ENCODE measurements at places on chromosomes 3 and 15.

GRCh38 chr15:35603301-35603700 lies 57.3 kb upstream of the DPH6 start:
- no peak for DNase-seq

DNA sequence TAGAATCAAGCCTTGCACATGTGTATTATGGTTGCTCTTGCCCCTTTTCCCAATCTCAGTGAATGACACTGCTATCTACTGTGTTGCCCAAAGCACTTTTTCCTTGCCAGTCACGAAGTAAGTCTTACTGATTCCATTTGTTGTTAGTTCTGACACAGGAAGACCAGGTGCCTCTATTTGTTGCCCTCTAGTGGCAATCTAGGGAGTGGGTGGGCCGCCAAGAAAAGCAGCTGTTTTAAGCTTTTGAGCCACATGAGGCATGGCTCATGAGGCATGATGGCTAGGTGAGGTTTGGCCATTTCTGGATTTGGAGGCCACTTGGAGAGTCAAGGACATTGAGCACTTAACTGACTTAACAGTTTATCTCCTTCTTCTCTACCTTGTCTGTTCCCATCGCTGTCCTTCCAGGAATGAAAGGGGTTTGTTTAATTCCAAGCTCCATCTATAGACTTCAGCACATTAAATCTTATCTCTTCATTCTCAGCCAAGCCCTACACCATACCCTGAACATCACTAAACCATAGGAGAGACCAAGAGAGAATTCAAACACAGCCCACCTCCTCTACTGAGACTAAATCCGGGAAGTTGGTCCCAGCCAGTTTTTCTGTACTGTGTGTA lies 103.1 kb downstream of the HCN4 start:
- DNase-seq = peak; percentile 49

DNA sequence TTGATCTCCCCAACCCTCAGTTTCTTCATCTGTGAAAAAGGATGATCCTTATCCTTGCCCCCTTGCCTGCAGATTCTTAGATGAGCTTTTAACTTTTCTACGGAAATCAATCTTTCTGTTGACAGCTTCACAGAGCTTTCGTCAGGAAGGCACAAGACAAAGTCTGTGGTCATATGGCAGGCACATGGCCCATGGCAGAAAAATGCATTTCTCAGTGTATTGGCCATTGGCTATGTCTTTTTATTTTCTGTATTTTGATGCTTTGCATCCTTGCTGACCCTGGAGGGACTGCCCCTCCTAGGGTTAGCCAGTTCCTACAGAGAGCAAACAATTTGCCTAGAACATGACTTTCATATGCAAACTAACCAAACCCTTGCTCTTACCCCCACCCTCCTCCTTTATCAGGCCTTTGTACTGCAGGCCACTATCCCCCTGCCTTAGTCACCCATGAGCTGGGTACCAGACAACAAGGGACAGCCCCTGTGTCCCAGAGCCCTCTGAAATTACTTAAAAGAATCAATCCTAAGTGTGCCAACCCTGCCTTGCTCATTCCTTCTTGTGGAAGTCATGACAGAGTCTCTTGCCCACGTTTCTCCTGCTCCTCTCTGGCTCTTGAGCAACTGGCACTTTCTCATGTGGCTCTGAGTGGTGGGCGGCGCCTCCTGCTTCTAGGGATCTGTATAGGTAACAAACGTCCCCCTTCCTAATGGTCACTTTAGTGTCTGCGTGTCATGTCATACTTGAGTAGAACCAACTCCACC lies 24.1 kb upstream of the NOX5 start:
- DNase-seq = no peak

GRCh38 chr3:149726716-149727407 lies 25.4 kb downstream of the COMMD2 start:
- no peak for DNase-seq

DNA sequence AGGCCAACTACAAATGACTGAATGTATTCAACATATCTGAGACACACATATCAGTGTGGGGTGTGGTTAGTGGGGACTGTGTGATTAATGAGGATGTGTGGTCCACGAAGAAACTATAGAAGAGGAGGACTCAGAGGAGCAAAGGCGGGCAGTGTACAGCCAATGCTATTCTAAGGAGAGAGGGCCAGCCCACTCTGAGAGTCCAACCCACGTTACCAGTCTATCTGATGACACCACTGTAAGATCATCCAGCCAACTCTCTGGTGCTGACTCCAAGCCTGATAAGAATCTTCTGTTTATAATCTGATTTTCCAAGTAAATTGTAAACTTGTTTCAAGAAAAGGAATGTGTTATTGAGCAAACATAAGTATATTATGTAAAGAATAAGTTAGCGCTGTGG lies 47.2 kb downstream of the MCF2L2 start:
- peak; percentile 32 for DNase-seq

DNA sequence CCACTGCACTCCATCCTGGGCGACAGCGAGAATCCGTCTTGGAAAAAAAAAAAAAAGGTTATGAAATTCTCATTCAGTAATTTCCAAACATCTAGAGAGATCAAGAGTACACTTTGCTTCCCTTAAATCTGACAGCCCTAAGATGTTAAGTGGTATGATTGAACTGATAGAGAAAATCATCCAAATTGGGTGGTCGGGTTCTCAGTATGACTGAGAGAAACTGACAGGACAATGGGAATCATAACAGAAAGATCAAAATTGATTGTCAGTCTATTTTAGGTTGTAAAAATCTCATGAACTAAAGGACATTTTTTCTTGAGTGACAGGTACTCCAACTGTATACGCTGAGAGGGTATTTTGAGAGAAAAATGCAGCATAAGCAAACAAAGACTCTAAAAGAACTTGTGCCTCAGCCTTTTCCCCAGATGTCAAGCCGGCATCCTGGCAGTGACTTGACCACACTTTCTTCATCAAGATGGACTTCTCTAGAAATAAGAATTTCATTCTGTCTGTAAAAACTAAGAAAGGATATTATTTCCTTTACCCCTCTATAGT lies 65.8 kb downstream of the MYO5A start:
- DNase-seq = no peak

- DNase-seq = no peak
These were observed 48.9 kb upstream of the KY start for GRCh38 chr3:134699721-134700120.

- no peak for DNase-seq
These were observed 45.9 kb downstream of the HES1 start for GRCh38 chr3:194181612-194182529.
